ENCODE measurements at places on chromosomes 12 and 14. TPM values are rescaled to one million over a fixed set of nuclear protein-coding genes. Genes with fewer than 3 reads are reported as not detected.

DNA sequence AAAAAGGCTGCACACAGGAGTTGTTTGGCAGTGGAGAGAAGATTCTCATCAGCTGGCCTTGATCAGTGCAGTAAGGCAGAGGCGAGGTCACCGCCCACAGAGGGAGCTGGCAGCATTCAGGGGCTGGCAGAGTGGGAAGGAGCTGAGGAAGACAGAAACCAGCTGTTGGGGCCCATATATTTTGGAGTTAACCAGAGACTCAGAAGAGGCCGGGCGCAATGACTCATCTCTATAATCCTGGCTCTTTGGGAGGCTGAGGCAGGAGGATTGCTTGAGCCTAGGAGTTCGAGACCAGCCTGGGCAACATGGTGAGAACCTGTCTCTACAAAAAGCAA is 17.7 kb downstream of the SMCO2 start:
- no peaks in the 10 kb centered on the region for H3K36me3 ChIP-seq
- no peaks in the 10 kb centered on the region for H3K27me3 ChIP-seq
- no peak overlapping the region for H3K27ac ChIP-seq
- no peaks in the 10 kb centered on the region for H3K4me1 ChIP-seq

DNA sequence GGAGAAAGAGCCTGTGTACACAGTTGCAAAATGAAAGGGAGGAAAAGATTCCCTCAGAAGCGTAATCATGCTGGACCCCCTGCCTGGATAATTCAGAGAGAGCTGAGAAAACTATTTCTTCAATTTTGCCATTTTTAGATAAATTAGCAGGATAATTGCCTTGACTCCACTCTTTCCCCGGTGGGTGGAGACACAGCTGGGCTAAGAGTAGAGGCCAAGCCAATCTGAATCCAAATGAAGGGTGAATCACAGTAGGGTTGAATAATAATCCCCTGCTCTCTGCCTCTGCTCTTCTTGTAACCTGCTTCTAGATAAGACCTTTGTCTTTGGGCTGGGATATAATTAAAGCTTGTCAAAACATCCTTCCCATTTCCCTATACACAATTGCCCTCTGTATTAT is 150.1 kb downstream of the CAPZA3 start:
- peaks cover 5% of the 10 kb centered on the region for H3K4me1 ChIP-seq
- H3K4me3 ChIP-seq: peak overlapping the region; percentile 50
- DNase-seq: no peak
- H3K27me3 ChIP-seq: no peaks in the 10 kb centered on the region
- H3K27ac ChIP-seq: no peak overlapping the region

Gene AQP2
- not detected for total RNA-seq

Gene RNF31
- total RNA-seq: 67.8 TPM

All from H9 (cell line).